ENCODE measurements at places on chromosomes 13 and 19. TPM values are rescaled to one million over a fixed set of nuclear protein-coding genes. Genes with fewer than 3 reads are reported as not detected.

IGFLR1 gene
- 0.73 TPM for total RNA-seq

DAND5 gene
- 0.13 TPM for total RNA-seq

CLIP3 gene
- 42.9 TPM for total RNA-seq

ZNF90 gene
- 1.5 TPM for total RNA-seq

ZNF256 gene
- 4.9 TPM for total RNA-seq

ZNF582 gene
- total RNA-seq, result 3.1 TPM

CCDC194 gene
- not detected for total RNA-seq

Measured in smooth muscle cell of the pulmonary artery (primary cell).